CD8-positive, alpha-beta memory T cell (primary cell): ENCODE measurements at places on chromosomes 6 and 20. TPM values are rescaled to one million over a fixed set of nuclear protein-coding genes. Genes with fewer than 3 reads are reported as not detected.

KCNK16 gene
- total RNA-seq = not detected

MEP1A gene
- total RNA-seq = not detected

DNA sequence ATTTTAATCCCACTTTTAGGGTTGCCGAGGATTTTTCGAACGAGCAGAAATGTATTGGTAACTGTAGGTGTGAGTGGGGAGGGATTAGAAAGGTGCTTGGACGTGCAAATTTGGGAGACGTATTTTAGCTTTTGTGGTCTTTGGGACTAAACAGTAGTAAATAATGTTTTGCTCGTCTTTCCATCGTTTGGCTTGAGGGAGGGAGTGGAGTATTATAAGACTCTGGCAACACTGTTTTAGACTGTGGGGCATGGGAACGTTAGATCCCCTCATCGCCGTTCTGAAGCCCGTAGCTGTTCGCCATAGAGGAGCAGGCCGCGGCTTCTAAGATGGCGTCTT is 2.8 kb downstream of the BRD2 start:
- DNase-seq = no peak

GRCh38 chr6:100171533-100172321 is 177.7 kb upstream of the MCHR2 start:
- no peak for DNase-seq
